Activated CD8-positive, alpha-beta memory T cell treated with anti-CD3 and anti-CD28 coated beads for 36 hours (primary cell): ENCODE measurements at places on chromosomes 3 and 15. TPM values are rescaled to one million over a fixed set of nuclear protein-coding genes. Genes with fewer than 3 reads are reported as not detected.

Gene SAMD7
- total RNA-seq, result not detected

Gene PHLDB2
- 2.2 TPM for total RNA-seq

Gene TMEM212
- total RNA-seq, result not detected

Gene AMT
- 1.5 TPM for total RNA-seq

Gene EBLN2
- total RNA-seq, result 3.6 TPM

Gene DAG1
- 17.8 TPM for total RNA-seq

Gene GRIP2
- not detected for total RNA-seq

Gene PATL2
- 4.8 TPM for total RNA-seq

Gene IQCF2
- total RNA-seq, result not detected

Gene BNC1
- total RNA-seq, result not detected

Gene ARPIN
- total RNA-seq, result not detected

Gene GPR149
- total RNA-seq, result not detected

Gene MUSTN1
- total RNA-seq, result not detected

Gene COL6A5
- not detected for total RNA-seq

Gene CLRN1
- not detected for total RNA-seq

Gene FBXO40
- total RNA-seq, result not detected

Gene CSPG5
- total RNA-seq, result 0.52 TPM

Gene CPN2
- total RNA-seq, result not detected

Gene CAND2
- 1.0 TPM for total RNA-seq

Gene ECE2
- total RNA-seq, result not detected

Gene NDN
- total RNA-seq, result 1.4 TPM

Gene TMCO5A
- not detected for total RNA-seq

Gene SKIC8
- 70.3 TPM for total RNA-seq

Gene CX3CR1
- total RNA-seq, result 0.51 TPM

Gene FAM227B
- total RNA-seq, result 3.8 TPM

Gene NR2E3
- not detected for total RNA-seq

Gene NAA80
- total RNA-seq, result 17.3 TPM

Gene ACY1
- total RNA-seq, result 63.9 TPM
